Activated naive CD8-positive, alpha-beta T cell treated with anti-CD3 and anti-CD28 coated beads for 36 hours (primary cell): ENCODE measurements at places on chromosomes 1 and 21.

- no peak overlapping the region for H3K27ac ChIP-seq
- peaks cover 3% of the 10 kb centered on the region for H3K4me1 ChIP-seq
- DNase-seq: peak; percentile 63
- H3K36me3 ChIP-seq: no peaks in the 10 kb centered on the region
Measured at GRCh38 chr1:26145041-26145959, 13.6 kb upstream of the FAM110D start.

DNA sequence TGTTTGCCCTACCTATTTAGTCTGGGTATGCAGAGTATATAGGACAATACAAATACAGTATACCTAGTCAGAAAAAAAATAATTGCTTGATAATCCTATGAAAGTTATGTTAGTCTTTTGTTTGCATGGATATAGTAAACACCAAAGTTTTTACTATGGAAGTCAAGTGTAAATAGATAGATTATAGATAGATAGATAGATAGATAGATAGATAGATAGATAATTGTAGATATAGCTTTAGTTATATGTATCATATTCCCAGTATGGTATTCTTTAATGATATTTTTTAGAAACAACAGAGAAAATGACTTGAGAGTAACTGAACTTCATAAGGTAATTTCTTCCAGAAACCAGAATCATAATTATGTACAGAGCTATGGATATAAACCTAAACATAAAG, 158.2 kb downstream of the NCAM2 start:
- no peaks in the 10 kb centered on the region for H3K36me3 ChIP-seq
- no peaks in the 10 kb centered on the region for H3K4me1 ChIP-seq
- DNase-seq: no peak
- no peaks in the 10 kb centered on the region for H3K27me3 ChIP-seq

DNA sequence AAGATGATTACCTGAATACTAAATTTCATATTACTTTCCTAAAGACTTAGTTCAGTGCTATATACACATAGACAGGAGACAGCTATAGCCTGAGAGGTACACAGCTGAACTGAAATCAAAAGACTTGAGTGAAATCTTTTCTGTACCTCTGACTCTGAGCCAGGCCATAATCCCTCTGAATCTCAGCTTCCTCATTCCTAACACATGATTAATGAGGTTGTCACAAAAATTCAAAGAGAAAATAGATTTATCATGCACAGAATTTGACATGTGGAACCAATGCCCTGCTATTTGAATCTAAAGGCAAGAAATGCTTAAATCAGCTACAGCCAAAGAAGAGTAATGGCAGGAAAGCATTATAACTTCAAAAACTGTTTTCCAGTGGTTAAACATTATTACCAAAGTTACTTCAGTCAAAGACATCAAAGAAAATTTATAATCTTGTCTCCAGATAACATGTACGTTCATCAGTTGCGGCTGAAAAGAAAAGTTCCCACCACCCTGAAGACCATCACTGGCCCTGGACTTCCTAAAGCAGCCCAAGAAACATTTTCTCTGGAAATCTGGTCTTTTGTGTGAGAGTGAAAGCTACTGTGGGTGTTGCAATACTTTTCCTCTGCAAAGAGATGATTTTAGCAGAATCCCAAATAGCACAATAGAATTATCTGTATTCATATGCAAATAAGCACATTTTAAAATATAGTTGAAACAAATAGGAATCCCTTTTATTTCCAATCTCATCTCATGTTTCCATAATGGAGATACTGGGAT, 13.8 kb upstream of the ATP1A1 start:
- no peaks in the 10 kb centered on the region for H3K36me3 ChIP-seq
- H3K4me1 ChIP-seq: peaks cover 14% of the 10 kb centered on the region

DNA sequence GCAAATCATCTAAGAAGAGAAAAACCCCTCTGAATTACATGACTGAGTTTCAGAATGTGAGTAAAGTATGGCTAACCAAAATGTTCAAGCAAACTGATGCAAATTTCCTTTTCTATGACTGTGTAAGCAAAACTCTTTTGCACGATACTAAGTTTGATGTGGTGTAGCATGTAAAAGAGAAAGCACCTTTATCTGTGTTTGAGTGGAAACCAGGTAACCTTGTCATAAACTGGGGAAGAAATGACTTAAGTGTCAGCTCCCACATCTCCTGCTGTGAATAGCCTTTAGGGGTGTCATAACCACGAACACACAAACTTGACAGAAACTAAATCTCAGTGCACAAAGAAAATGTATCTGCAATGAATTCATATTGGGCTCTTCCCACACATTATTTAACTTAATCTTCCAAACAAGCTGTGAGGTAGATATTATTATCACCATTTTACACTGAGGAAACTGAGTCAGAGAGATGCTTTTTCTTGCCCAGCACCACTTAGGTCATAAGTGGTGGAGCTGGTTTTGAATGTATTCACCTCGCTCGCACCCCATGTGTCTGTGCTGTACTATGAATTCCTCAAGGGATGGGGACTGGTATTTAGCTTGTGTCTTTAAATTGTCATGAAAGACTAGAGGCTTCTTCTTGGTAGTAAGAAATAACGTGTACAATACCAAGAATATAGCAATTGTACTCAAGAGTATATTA, 32.9 kb upstream of the IL12RB2 start:
- H3K27ac ChIP-seq: peak overlapping the region; percentile 88
- peaks cover 49% of the 10 kb centered on the region for H3K36me3 ChIP-seq
- H3K4me3 ChIP-seq: no peak overlapping the region
- H3K4me1 ChIP-seq: peaks cover 35% of the 10 kb centered on the region
- H3K27me3 ChIP-seq: peaks cover 2% of the 10 kb centered on the region

DNA sequence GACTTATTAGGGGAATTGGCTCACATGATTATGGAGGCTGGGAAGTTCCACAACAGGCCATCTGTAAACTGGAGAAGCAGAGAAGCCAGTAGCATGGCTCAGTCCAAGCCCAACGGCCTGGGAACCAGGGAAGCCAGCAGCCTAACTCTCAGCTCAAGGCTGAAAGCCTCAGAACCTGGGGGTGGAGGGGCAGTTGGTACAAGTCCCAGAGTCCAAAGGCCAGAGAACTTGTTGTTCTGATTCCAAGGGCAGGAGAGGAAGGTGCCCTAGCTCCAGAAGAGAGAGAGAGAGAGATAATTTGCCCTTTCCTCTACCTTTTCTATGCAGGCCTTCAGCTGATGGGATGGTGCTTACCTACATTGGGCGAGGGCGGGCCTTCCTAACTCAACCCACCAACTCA, 55.3 kb downstream of the MAN1C1 start:
- H3K27me3 ChIP-seq: peaks cover 5% of the 10 kb centered on the region
- H3K4me3 ChIP-seq: no peak overlapping the region
- H3K36me3 ChIP-seq: peaks cover 22% of the 10 kb centered on the region
- H3K4me1 ChIP-seq: peaks cover 73% of the 10 kb centered on the region
- H3K27ac ChIP-seq: no peak overlapping the region
- no peak for DNase-seq

GRCh38 chr1:78722947-78723346, 73.3 kb downstream of the IFI44 start:
- H3K27me3 ChIP-seq: peaks cover 7% of the 10 kb centered on the region
- DNase-seq: no peak
- no peak overlapping the region for H3K4me3 ChIP-seq
- no peaks in the 10 kb centered on the region for H3K4me1 ChIP-seq
- no peak overlapping the region for H3K27ac ChIP-seq

DNA sequence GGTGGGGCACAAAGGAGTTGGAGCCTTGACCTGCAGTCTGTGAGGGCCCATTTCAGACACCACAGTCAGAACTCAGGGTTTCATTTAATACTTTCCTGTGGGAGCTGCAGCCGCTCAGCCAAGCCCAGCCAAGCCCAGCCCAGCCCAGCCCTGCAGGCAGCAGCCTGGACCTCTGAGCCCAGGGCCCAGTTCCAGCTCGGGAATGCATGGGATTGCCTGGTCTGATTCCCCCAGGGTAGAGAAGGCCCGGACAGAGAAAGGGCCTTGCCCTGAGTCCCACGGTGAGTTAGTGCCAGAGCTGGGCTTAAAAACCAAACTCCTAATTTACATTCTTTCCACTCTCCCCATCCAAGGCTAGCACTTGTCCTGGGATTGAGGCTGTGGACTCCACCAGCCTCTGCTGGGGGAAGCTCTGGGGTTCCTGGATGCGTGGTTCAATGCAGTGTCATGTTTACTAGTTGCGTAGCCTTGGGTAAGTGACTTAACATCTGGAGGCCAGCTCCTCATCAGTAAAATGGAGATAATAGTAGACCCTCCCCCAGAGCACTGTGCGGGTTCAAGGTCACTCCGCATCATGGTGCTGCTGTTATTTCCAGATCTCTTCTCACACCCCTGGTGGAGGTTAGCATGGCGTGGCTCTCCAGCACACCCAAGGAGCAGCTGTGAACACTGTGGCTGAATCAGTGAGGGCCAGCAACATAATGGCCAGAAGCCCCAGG, 29.2 kb upstream of the PKP1 start:
- no peaks in the 10 kb centered on the region for H3K4me1 ChIP-seq
- no peak overlapping the region for H3K4me3 ChIP-seq
- DNase-seq: no peak
- peaks cover 3% of the 10 kb centered on the region for H3K27me3 ChIP-seq
- no peak overlapping the region for H3K27ac ChIP-seq

DNA sequence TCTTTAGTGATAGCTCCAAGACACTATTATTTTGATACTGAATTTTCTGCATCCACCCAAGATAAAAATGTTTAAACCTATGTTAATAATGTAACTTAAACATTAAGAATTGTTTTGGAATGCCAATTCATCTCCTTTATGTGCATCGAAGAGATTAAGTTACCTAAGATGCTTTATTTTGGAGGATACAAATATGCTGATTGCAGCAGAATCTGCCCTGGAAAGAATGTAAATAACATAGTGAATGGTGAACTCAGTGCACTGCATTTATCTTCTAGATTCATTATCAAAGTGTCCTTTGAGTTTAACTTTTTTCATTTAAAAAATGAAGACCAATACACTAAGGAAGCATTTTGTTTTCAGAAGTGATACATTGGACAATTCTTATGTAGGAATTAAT, 757.2 kb downstream of the MRPL39 start:
- H3K4me1 ChIP-seq: no peaks in the 10 kb centered on the region
- DNase-seq: no peak
- no peak overlapping the region for H3K4me3 ChIP-seq
- H3K27me3 ChIP-seq: no peaks in the 10 kb centered on the region
- H3K27ac ChIP-seq: no peak overlapping the region

DNA sequence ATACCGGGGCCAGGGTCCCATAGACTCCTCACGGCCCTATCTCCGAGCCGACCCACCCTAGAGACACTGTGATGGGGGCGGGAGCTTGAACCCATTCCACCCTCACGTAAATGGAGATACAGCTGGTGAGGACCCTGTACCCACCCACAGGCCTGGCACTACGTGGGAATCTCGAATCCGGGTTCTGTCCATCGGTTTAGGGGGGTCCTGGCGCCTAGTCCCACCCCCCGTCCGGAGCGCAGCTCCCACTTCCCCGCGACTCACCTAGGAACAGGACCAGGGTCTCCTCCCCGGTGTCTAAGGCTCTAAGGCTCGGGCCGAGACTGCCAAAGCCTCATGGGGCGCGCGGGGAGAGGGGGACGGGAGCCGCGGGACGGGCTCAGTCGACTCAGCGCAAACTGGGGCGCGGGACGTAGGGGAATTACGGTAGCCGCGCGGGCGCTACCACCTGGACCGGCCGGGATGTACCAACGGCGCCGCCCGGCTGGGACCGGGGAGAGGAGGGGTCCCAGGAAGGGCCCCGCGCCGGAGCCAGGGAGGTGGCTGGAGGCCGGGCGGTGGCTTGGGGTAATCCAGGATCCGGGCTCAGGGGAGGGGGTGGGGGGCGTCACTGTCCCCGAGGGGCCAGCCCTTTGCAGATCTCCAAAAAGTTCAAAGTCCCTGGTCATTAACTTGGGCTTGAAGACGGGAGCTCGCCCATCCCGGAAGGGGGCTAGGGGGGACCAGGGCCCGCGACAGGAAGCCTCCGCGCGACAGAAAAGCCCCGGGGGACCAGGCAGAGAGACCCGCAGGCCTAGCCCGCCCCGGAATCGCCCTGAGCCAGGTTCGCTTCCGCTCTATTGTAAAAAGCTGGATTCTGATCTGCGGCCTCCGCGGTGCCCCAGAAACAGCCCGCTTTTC, 1.0 kb downstream of the PLEKHG5 start:
- H3K27me3 ChIP-seq: peaks cover 18% of the 10 kb centered on the region
- peak overlapping the region; percentile 82 for H3K4me3 ChIP-seq
- peak overlapping the region; percentile 60 for H3K27ac ChIP-seq

DNA sequence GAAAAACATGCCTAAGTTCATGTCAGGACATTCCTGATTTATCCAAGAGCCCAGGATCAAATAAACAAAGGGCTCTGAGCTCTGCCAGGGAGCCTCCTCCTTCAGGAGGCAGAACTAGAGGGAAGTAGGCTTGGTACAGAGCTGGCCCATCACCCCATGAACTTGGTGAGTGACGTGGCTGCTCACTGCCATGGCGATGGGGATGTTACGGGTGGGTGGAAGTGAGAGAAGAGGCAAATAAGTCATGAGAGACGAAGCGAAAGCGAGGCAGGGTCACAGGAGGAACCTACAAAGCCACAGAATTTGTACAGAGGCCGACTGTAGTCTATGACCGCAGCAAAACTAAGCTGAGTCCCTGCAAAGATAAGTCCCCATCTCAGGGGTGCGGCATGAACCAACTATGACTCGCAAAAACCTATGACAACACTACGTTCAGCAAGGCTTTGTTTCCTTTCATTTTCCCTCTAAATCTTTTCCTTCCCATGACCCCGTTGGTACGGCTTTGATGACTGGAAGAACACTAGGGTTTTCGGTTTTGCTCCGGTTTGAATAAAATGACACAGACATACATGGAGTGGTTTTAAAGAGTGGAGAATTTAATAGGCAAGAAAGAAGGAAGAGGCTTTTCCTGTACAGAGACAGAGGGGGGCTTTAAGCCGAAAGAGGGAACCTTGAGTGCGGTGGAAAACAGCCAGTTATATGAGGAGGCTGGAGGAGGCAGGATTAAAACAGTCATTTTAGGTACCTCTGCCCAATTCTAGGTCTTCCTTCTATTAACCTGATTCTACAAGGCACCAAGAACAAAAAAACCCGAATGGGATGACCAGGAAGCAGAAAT, 74.1 kb downstream of the CD46 start:
- H3K27ac ChIP-seq: peak overlapping the region; percentile 91
- H3K27me3 ChIP-seq: no peaks in the 10 kb centered on the region
- H3K4me1 ChIP-seq: peaks cover 81% of the 10 kb centered on the region
- H3K36me3 ChIP-seq: peaks cover 23% of the 10 kb centered on the region
- DNase-seq: peak; percentile 88

GRCh38 chr1:180912801-180913565, at the start of gene KIAA1614:
Gene KIAA1614, plus strand, starts transcription at chr1:180912897. Its CDS starts 347 bp downstream, at chr1:180913244.
- H3K27me3 ChIP-seq: peaks cover 42% of the 10 kb centered on the region
- no peak within 1 kb of the TSS for H3K27ac ChIP-seq
- H3K4me3 ChIP-seq: peak within 1 kb of the TSS; percentile 42

- peaks cover 41% of the 10 kb centered on the region for H3K27me3 ChIP-seq
- no peak for DNase-seq
- H3K4me3 ChIP-seq: no peak overlapping the region
- no peaks in the 10 kb centered on the region for H3K36me3 ChIP-seq
Measured at GRCh38 chr1:113178106-113178505, 105.1 kb downstream of the LRIG2 start.

- no peaks in the 10 kb centered on the region for H3K36me3 ChIP-seq
- no peak overlapping the region for H3K27ac ChIP-seq
- no peak overlapping the region for H3K4me3 ChIP-seq
- no peaks in the 10 kb centered on the region for H3K27me3 ChIP-seq
Measured at GRCh38 chr1:101371259-101371658, 134.4 kb downstream of the S1PR1 start.
